A549 (cell line): ENCODE measurements at places on chromosomes 5 and 9. TPM values are rescaled to one million over a fixed set of nuclear protein-coding genes. Genes with fewer than 3 reads are reported as not detected.

Gene CATSPER3
- polyA plus RNA-seq = 0.22 to 0.62 TPM (median 0.41 TPM) in 3 replicates

Gene S1PR3
- polyA plus RNA-seq = 33.7 to 43.0 TPM (median 33.7 TPM) in 3 replicates

DNA sequence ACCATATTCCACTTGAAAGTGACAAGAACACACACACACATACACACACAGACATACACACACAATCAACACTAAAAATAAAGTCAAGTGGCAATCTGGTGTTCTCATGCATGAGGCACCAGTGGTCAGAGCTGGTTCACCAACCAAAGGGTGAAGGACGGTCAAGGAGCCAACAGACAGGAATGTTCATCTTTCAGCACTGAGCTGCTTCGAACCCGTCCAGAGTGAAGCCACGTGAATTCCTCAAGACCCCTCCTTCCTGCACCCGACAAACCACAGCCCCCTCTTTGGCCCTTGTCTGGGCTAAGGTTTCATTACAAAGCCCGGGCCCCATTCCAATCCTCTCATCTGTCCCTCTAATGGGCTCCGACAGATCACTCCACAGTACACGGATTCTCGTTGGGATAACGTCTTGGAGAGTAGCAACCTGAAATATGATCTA lies 84.5 kb upstream of the SMIM23 start:
- no peak for DNase-seq

GRCh38 chr5:34932947-34933346 lies 3.6 kb downstream of the DNAJC21 start:
- no peak for DNase-seq

GRCh38 chr5:68749077-68749476 lies 344.7 kb upstream of the SLC30A5 start:
- no peak for DNase-seq

DNA sequence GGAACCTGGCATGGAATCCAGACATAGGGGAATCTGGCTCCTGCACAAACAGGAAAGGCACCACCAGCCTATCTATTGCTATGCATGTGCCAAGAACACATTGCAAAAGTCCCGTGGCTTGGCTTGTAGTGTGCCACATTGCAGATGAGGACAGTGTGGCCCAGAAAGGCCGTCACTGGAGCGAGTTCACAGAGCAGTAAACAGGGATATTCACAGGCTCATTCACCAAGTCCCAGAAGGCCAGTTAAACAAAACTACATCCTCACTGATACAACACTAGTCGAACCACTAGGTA lies 39.6 kb upstream of the TRIM32 start:
- no peak for DNase-seq

DNA sequence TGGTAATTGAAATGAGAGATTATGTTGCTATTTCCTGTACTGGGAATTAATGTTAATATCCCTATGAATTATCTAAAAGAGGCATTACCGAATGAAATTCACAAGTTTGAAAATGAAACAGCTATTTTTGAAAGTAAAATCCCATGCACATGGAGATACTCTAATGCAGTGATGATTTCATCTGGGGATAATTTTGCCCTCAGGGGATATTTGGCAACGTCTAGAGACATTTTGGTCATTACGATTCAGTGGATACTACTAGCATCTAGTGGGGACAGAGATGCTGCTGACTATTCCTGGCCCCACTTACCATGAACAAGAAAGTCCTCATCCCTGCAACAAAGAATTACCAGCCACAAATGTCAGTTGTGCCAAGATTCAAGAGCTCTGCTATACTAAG lies 500.9 kb downstream of the EFNA5 start:
- DNase-seq = no peak

Gene PCDHGA9
- 0.01 to 0.09 TPM (median 0.03 TPM) in 3 replicates for polyA plus RNA-seq

DNA sequence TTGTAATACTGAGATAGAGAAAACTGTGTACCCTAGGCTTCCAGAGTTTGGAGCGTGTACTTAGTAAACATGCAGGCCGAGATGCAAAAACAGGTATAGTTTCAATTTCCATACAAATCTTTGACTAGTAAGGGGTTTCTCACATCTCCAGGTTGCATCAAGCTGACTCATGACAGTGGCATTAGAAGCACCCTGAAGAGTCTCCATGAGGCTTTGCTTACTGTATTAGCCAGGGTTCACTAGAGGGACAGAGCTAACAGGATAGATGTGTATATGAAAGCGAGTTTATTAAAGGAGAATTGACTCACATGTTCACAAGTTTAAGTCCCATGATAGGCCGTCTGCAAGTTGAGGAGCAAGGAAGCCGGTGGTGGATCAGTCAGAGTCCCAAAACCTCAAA lies 275.3 kb upstream of the CDH6 start:
- peak; percentile 9 for DNase-seq

- no peak for DNase-seq
Observed at GRCh38 chr5:139655727-139656271, 7.7 kb downstream of the CXXC5 start.

GRCh38 chr9:13809401-13809800 lies 504.5 kb downstream of the NFIB start:
- no peak for DNase-seq

Gene NR4A3
- 1.4 to 2.0 TPM (median 1.7 TPM) in 3 replicates for polyA plus RNA-seq

DNA sequence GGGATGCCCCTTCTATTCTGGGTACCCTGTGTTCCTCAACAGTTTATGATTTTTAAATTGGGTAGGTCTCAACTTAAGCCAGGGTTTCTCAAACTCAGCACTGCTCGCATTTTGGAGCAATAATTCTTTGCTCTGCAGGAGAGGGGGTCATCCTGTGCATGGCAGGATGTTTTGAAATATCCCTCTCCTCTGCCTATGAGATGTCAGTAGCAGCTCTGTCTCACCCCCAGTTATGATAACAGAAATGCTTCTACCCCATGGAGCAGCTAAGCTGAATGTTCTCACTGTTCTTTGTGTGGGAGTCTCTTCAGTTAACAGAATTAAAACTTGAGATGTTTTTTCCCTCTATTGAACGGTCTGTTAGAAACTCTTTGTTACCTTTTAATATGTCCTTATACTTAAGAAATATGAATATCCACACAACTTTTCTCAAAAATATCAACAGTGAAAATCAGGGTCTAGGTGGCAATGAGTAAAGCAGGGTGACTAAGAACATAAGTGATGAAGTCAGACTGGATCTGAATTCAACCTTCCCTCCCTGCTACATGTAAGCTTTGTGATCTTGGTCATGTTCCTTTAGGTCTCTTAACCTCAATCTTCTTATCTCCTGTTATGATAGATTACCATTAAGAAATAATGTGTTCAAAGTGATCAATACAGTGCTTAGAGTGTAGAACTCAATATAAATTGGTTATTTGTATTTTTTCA lies 89.0 kb downstream of the CAMK4 start:
- no peak for DNase-seq

GRCh38 chr5:501831-502184 lies 22.4 kb downstream of the SLC9A3 start:
- DNase-seq = no peak

DNA sequence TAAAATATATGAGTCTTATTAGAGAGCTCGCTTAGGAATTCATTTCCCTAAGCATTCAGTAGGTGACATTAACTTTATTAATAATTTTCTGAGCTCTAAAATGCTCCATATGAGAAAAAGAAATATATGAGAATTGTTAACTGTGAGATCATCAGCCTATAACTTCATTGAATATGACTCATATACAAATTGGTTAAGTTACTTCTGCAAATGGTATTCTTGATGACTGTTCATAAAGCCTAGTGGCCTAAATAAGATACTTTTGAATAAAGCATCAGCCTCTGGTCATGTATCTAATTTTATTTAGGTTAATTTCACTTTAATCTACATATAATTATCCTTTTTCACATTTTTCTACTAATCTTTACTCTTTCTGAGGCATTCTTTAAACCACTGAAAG lies 710.2 kb upstream of the ACO1 start:
- no peak for DNase-seq

GRCh38 chr5:15439801-15440200 lies 60.2 kb upstream of the FBXL7 start:
- no peak for DNase-seq

DNA sequence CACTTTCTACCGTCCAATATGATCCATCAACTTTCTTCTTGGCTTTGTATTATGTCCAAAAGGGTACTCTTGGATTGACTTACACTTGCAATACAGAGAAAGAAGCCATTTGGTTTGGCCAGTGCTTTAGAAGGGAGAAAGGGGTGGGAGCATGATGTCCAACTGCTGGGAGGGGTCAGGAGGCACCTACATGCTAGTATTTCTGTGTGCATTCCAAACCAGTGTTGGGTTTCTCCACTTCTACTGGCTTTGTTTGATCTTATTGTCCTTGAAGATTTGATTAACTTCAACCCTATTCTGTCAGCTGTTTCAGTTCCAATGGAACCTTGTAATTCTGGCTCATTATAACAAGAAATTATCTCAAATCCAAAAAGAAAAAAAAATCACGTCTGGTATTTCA lies 27.6 kb downstream of the CYSTM1 start:
- no peak for DNase-seq

- DNase-seq = no peak
Observed at GRCh38 chr5:143354025-143354424, 49.5 kb downstream of the NR3C1 start.

DNA sequence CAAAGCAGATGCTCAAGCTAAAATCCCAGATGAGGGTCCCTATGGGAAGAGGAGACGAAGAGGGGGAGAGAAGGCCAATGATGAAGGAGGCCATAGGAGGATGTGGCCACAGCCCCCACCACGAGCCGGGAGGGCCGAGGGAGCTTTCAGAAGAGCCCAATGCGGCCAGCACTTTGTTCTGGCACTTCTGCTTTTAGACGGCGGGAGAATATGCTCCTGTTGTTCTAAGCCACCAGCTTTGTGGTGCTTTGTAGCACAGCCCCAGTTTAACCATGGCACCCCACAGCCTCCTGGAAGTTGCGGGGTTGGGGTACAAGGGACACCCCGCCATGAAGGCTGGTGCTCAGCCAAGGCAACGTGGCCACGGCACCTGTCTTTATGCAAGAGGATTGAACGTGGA lies 33.4 kb downstream of the LPCAT1 start:
- DNase-seq = no peak

Gene NEURL1B
- 1.8 to 2.2 TPM (median 2.1 TPM) in 3 replicates for polyA plus RNA-seq

GRCh38 chr9:134688231-134688630 lies 46.6 kb downstream of the COL5A1 start:
- DNase-seq = no peak

GRCh38 chr9:133945977-133946753 lies 46.0 kb downstream of the VAV2 start:
- no peak for DNase-seq

Gene RXRA
- 22.0 to 23.9 TPM (median 22.5 TPM) in 3 replicates for polyA plus RNA-seq

Gene AFAP1L1
- polyA plus RNA-seq = 3.3 to 3.5 TPM (median 3.4 TPM) in 3 replicates

GRCh38 chr5:154806176-154806575 lies 44.2 kb downstream of the FAXDC2 start:
- no peak for DNase-seq

DNA sequence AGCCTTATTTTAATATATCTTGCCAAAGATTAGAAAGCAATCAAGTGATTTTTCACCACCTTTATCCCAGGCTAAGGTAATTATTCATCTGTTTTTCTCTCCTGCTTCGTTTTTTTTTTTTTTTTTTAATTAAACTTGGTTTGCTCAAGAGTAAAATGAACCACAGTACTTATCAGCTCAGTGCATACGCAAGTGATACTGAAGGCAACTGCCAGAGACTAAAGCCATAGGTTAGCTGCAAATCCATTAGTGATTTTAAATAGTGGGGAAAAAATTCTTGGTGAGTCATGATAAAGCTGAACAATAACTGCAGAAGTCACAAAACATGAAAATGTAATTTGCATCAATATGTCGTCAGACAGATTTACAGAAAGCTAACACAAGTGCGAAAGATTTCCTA lies 829.1 kb downstream of the PTPRD start:
- no peak for DNase-seq

GRCh38 chr5:78777901-78778300 lies 129.3 kb upstream of the LHFPL2 start:
- no peak for DNase-seq

- DNase-seq = no peak
Observed at GRCh38 chr5:116469631-116470030, 105.0 kb downstream of the SEMA6A start.

Gene PRDM9
- polyA plus RNA-seq = 0.03 TPM in 1 of 3 replicates, not detected in the others

- DNase-seq = no peak
Observed at GRCh38 chr5:148788636-148789035, 37.8 kb upstream of the ADRB2 start.

- DNase-seq = no peak
Observed at GRCh38 chr5:96569332-96569731, 92.8 kb upstream of the CAST start.

Gene HACD4
- 1.4 to 1.8 TPM (median 1.5 TPM) in 3 replicates for polyA plus RNA-seq

DNA sequence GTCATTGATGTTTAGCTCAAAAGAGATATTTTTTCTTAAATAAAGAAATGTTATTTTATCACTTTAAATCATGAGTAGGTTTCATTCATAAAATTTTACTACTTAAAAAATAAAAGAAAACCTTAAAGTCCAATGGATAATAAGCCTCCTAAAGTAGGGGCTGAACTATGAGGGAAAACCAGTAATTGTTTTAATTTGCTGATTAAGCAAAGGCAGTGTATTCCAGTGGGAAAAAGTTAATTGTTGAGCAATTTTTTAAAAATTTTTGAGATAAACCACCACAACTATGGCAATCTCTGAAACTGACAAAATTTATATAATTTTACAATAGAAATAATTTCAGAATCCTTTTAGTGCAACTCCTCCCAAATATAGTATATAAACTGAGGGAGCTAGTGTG lies 195.0 kb downstream of the FBXO4 start:
- no peak for DNase-seq

Gene ABLIM3
- 3.0 to 4.0 TPM (median 3.6 TPM) in 3 replicates for polyA plus RNA-seq

DNA sequence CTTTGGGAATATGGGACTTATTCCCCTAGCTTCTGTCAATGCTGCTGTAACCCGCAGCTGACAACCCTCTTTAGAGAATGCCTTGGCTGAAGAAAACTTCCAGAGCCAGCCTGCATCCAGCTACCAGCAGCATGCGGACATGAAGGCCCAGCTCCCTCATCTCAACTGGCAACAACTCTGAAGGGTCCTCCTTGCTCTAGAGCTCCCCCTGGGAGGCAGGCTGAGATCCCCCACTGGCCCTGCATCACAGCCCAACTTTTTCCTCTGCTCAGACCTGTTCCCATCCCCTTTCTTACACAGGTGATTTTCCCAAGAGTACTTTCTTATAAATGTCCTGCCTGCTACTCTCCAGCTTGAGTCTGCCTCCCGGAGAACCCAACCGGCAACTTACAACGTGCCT lies 18.7 kb upstream of the WNT8A start:
- DNase-seq = no peak

Gene CD72
- 0.10 to 0.55 TPM (median 0.44 TPM) in 3 replicates for polyA plus RNA-seq

DNA sequence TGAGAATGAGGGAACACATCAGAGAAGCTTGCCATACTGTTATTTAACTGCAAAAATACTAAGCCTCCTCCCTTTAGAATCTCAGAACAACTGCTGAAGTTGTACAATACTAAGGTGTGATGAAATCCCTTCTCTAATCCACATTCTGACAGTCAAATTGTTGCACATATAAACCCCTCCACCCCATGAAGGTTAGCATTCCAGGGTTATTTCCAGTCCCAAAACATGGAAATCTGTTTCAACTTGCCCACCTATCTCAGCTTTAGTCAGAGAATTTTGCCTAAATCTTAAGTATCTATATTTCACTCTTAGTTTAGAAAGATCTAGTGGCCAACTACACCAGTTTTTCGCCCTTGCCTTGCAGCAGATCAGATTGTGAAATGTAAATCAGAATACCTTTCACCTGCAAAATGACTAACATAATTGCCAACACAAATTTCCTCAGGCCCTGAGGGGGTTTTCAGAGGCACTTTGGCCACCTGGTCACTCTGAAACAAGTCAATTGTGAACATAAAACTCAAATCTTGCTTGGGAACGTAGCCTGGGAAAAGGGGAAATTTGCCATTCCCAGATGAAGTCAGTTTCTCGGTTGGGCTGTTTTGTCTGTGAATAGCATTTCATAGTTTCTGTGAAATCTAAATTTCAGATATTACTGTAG lies 93.9 kb downstream of the EFNA5 start:
- DNase-seq = no peak

Gene SPINK6
- 0.79 to 1.2 TPM (median 1.0 TPM) in 3 replicates for polyA plus RNA-seq

GRCh38 chr5:76754668-76755078 lies 38.7 kb downstream of the F2R start:
- no peak for DNase-seq
